NCI-H1694 (cell line): ENCODE measurements at places on chromosomes 4 and X.
A peak's percentile ranks its signal among the peaks of the same experiment; 100 is the strongest.

GRCh38 chr4:152073351-152074087, 312.7 kb upstream of the GATB start:
- no peak for DNase-seq

DNA sequence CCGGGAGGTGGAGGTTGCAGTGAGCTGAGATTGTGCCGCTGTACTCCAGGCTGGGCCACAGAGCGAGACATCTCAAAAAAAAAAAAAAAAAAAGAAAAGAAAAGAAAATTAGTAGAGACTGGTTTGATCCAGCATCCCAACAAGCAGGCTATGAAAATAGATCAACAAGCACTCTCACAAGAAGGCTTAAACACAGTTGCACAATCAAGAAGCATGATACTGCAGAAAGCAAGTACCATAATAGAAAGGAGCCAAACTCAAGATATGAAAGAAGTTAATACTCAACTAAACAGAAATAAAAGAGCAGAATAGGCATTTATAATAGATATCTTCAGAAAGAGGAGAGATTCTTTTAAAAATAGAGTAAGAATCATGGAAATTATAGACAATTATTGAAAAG, 10.6 kb downstream of the TLR6 start:
- no peak for DNase-seq

- DNase-seq = no peak
These were observed 515.0 kb downstream of the INPP4B start for GRCh38 chr4:142331132-142331531.

DNA sequence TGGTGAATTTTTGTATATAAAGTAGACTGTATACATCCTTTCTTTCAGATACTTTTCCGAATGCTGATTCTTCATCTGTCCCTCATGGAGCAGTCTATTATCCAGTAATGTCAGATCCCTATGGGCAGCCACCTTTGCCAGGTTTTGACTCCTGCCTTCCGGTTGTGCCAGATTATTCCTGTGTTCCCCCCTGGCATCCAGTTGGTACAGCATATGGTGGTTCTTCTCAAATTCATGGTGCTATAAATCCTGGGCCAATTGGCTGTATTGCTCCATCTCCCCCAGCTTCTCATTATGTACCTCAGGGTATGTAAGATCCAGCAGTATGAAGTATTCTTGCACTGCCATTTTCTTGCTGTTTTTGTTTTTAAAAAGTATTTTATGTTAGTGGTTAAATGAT, 78.7 kb downstream of the ALG13 start:
- DNase-seq = peak; percentile 18

- no peak for DNase-seq
These were observed 61.0 kb downstream of the FHIP1A start for GRCh38 chr4:151469970-151470369.

- DNase-seq = no peak
These were observed 24.2 kb downstream of the TNIP2 start for GRCh38 chr4:2731907-2732317.

- DNase-seq = no peak
These were observed 5.7 kb upstream of the CXXC4 start for GRCh38 chr4:104500442-104500841.

- peak; percentile 60 for DNase-seq
These were observed 250.5 kb downstream of the TECRL start for GRCh38 chr4:64158648-64159326.

- DNase-seq = no peak
These were observed 362.3 kb upstream of the EPHA5 start for GRCh38 chr4:66032571-66032970.

- no peak for DNase-seq
These were observed 60.4 kb downstream of the SORCS2 start for GRCh38 chr4:7252510-7253340.

DNA sequence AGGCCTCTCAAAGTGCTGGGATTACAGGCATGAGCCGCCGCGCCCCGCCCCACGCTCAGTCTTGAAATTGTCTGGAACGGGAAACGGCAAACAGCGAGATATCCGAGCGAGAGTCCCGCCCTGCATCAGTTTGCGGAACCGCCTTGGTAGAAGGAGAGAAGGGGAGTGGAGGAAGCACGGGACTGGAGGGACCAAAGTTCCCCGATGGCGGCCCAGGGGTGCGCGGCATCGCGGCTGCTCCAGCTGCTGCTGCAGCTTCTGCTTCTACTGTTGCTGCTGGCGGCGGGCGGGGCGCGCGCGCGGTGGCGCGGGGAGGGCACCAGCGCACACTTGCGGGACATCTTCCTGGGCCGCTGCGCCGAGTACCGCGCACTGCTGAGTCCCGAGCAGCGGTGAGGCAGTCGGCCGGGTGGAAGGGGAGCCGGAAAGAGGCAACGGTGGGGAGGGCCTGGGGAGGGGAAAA, at the start of gene BST1:
Gene BST1, plus strand, starts transcription at position 125 of the 463 bp plus-strand sequence. Its CDS starts 80 bp downstream, at position 205.
- no peak for DNase-seq

DNA sequence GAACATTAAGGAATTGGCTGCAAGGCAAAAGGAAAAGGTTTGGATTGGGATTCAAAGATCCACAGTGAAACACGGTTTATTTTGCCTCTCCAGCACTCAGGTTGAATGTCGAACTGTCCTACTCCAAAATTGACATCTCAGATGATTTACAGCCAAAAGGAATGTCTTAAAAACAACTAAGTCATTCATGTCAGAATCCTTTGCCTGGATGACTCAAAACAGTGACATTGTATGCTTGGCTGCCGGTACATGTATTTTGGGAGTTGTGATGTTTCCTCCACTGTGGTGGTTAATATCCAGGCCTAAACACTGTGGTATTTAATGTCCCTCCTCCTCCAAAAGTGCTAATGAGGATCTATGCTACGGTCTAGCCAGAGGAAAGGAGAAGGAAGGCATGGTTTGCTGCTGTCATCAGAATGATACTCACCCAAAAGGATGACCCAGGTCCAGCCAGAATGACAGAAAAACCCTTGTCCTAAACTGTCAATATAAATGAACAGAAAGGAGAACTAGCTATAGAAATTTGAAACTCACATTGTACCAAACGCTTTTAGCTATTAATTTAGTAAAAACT, 20.9 kb downstream of the PGM2 start:
- no peak for DNase-seq

DNA sequence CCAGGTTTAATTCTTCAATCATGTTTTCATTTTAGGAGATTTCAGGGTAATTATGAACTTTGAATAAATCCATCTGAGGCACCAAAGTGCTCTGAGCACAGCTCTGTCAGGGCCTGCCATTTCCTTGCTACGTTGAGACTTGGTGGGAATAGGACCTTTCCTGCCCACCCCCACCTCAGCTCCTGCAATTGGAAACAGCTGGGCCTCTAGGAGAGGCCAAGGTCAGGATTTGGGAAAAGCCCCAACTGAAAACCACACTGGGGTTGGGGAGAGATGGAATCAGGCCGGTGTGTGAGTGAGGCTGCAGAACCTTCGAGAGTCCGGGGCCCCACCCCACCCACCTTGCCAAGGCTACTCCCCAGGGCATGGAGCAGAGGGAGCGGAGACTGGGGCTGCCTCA, 212.7 kb upstream of the BCOR start:
- DNase-seq = no peak
